Upper lobe of left lung (tissue), 6 donors: ENCODE measurements at places on chromosomes 3 and 15. TPM values are rescaled to one million over a fixed set of nuclear protein-coding genes. Genes with fewer than 3 reads are reported as not detected.

GRCh38 chr3:190709351-190709773 lies 153.1 kb downstream of the GMNC start:
- DNase-seq: no peak

TAMM41 gene
- 15.1 TPM for total RNA-seq

IGF2BP2 gene
- 11.4 TPM for total RNA-seq

DNA sequence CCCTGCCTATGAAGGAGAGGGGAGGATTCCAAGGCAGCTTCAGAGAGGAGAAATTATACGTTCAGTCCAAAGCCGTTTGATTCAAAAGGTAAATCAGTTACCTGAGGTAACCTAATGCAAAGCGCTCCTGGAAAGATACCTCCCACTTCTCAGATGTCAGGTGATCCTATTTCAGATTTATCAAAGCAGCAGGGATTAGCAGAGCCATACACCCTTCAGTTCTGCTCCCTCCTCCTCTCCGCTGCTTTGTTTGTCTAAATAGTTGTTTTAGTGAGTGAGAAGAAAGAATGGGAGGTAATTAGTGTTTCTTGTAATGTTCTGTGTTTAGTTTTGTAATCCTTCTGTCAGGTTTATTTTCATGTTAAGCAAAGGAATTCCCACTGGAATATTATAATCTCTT lies 81.1 kb downstream of the SOX14 start:
- DNase-seq: no peak

PLCB2 gene
- total RNA-seq: 87.7 TPM

EPHB1 gene
- total RNA-seq: not detected

IQCF2 gene
- total RNA-seq: not detected

PLSCR5 gene
- not detected for total RNA-seq

DNA sequence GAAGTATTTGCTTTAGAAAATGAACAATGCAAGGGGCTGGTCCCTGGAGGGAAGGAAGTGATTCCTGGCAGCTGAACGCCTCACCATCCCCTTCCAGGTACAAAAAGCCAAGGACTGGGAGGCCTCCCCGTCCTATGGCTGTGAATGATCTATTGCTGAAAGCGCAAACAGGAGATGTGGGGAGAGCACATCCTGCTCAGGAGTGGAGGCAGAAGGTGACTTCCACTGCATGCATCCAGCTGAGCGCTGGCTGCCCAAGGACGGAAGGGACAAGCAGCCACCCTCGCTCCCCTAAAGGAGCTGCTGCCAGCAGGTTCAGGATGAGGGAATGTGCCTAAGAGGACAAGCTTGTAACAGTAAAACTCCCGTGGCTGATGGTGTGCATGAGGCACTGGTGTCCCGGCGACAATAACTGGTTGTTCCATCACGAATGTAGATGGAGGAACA lies 41.4 kb downstream of the ABTB1 start:
- DNase-seq: no peak

DNA sequence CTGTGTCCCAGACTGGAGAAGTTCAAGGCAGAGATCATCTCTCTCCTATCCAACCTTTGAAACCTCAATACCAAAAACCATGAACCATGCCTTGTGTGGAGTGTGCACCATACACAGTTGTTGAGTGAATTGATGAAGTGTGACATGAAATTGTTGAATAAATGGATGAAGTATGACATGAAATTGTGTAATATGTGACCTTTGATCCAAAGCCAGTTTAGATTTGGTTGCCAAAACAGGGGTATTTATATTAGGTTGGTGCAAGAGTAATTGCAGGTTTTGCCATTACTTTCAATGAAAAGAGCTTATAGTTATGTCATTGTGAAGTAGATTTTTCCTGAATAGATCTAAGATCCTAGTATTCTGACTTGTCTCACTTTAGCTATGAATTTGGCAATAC lies 3.1 kb upstream of the MAGI1 start:
- no peak for DNase-seq

- DNase-seq: no peak
Observed at GRCh38 chr15:42144841-42145375, 11.5 kb downstream of the PLA2G4F start.

DNA sequence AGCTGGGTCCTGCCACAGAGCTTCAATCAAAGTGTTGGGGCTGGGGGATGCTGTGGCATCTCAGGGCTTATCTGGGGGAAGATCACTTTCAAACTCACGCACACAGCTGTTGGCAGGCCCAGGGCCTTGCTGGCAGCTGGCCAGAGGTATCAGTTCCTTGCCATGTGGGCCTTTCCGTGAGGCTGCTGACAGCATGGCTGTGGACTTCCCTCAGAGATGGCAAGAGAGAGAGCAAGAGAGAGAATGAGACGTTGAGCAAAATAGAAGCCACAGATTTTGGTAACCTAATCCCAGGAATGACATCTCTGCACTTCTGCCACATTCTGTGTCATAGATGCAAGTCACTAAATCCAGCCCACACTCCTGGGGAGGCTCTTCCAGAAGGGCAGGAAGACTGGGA lies 91.0 kb downstream of the TPRG1 start:
- DNase-seq: peak; percentile 15

ADAMTSL3 gene
- total RNA-seq: 10.9 TPM

CYP1A2 gene
- 0.15 TPM for total RNA-seq

DNA sequence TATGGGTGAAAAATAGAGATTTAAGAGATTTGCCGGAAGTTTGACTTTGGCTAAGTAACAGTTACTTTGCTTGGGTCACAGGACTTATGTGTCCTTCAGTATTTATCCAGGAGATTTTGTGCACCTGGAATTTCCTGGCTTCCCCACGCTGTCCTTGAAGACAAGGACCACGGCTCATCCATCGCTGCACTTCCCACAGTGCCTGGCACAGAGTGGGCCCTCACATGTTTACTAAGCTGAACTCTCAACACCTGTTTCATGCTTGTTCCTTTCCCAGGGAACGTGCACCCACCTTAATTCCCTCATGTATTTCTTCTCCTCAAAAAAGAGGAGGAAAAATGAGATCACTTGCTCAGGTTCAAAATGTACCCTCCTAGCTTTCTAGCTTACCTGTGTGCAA lies 32.0 kb downstream of the CA12 start:
- DNase-seq: no peak

VEPH1 gene
- total RNA-seq: 198 TPM

- DNase-seq: no peak
Observed at GRCh38 chr3:13561967-13562366, 13.0 kb downstream of the FBLN2 start.

DNA sequence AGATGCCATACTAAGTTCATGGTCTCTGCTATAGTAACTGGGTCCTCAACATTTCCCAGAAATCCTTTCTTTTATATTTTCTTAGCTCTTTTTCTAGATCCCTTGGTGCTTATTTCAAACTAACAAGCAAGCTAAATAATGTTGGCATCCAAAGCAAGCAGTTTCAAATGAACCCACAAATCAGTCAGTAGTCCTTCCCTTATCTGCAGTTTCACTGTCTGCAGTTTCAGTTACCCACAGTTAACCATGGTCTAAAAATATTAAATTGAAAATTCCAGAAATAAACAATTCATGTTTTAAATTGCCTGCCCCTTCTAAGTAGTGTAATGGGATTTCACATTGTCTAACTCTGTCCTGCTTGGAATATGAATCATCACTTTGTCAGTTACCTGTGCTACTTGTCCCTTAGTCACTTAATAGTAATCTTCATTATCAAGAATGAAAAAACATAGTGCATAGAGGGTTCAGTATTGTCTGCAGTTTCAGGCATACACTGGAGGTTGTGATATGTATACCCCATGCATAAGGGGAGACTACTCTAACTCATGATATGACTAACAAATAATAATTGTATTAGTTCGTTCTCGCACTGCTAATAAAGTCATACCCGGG lies 633.7 kb downstream of the MECOM start:
- no peak for DNase-seq

PP2D1 gene
- not detected for total RNA-seq

CSTA gene
- total RNA-seq: 10.3 TPM

- DNase-seq: no peak
Observed at GRCh38 chr15:43134157-43134635, 810 bp downstream of the TMEM62 start.

LSAMP gene
- total RNA-seq: 11.0 TPM

DNA sequence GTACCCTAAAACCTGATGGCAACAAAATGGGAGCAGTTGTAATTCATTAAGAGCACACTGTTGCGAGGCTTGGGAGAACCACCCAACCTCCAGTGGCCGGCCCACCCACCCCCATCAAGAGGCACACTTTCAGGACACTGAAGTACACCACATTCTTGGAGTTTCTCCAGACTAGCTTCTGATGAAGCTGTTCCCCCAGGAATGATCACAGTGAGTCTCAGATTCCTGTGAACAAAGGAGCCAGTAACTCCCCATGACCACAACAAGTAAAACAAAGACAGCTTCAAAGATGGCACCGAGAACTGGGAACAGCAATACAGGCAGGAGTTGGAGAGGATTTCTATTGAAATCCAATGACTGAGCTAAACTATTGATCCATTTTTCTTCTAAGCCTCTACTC lies 126.0 kb downstream of the ST8SIA2 start:
- DNase-seq: no peak

RPP25 gene
- total RNA-seq: 28.4 TPM

GRCh38 chr3:81545572-81545971 lies 215.9 kb downstream of the GBE1 start:
- DNase-seq: no peak

- DNase-seq: no peak
Observed at GRCh38 chr3:101829874-101830273, 19.4 kb upstream of the NFKBIZ start.

KNG1 gene
- total RNA-seq: 0.51 TPM

DNA sequence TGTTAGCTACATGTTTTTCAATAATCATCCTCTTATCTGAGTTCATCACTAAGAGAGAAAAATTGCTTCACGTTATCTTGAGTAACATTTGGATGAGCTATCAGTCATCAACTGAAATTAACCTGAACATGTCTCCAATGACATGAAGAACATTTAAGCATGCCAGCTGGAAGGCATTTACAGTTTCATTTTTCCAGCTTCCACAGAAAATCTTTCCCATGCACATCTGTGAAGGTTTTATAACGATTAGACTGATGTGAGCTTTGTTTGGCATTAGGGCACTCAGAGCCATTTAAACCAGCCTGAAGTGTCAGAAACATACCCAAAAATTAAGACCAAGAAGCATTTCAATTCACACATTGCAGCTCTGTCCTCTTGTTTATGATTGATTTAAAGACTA lies 235.8 kb upstream of the ARHGEF26 start:
- no peak for DNase-seq

EFCAB12 gene
- total RNA-seq: 10.5 TPM

TMEM108 gene
- total RNA-seq: 3.1 TPM

DNA sequence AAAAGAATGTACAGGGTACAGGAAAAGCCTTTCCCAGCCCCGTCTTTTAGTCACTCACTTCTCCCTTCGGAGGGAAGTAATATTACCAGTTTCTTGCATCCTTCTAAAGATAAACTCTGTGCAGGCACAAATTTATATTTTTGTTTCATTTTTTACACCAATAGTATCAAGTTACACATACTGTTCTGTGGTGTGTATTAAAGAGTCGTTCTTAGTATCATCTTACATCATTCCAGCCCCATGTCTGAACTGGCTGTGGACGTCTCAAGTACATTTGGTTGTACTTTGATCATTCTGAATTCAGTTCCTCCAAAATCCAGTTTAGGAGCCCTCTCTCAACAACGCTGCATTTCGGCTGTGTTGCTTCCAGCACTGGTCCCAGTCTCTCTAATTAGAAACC lies 68.7 kb downstream of the LMLN start:
- DNase-seq: no peak

DNA sequence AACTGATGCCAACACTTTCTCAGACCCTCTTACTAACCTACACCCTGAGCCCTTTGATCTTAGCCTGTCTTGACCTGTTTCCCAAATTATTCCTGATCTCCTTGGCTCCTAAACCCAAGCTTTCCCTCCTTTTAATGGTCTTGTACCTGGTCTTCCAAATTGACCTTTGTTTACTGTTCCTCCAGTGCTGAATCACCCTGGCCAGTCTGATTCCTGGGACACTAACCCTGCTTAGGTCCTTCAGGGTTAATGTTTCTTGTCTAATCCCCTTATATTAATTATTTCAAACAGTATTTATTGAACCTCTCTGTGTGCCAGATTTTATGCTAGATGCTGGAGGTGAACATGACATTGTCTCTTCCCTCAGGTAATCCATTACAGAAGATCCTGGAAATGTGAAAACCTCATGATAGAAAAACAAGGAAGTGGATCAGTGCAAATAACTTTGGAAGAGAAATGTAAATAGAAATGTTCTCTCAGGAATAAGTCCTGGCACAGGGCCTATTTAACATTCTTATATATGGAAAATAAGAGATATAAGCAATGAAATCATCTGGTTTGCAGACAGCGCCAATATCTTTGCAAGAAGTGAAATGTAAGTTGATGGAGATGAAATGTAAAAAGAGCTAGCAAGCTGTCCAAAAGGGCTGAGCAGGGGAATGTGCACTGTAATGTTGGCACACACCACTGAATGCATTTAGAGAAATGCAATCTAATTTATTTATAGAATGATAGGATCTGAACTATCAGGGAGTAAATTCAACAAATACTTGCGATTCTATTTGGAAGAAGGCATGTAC lies 20.7 kb downstream of the HGD start:
- DNase-seq: no peak

TUBGCP4 gene
- total RNA-seq: 18.5 TPM

- peak; percentile 98 for DNase-seq
Observed at GRCh38 chr3:58332575-58333188, at the start of gene PXK. Gene PXK (plus strand): TSS chr3:58332892. CDS start chr3:58332989, 97 bp downstream.

DNA sequence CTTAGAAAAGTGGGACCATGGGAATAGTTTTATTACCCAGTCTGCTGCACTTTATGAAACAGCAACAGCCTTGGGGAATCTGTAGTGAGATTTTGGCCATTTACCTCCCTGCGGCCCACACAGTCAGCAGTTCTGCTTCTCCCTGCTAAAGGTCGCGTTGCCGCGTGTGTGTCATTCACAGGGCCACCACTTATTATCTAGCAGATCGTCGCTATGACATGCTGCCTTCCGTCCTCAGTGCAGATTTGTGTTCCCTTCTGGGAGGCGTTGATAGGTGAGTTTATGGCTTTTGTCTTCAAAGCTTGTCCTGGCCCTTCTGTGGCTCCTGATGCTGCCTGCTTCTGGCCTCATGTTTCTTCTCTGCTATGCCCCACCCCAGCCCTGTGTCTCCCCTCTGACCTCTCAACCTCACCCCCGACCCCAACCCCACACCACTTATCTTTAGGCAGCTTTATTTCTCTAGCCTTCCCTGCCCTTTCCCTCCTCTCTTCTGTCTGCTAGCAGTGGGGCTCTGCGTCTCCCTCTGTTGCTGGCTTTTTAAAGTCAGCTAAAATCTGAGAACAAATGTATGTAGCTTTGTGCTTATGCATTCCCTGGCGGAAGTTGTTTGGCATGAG lies 30.1 kb downstream of the DIS3L start:
- no peak for DNase-seq

GRCh38 chr3:112376992-112377391 lies 44.0 kb downstream of the CD200 start:
- no peak for DNase-seq

DNA sequence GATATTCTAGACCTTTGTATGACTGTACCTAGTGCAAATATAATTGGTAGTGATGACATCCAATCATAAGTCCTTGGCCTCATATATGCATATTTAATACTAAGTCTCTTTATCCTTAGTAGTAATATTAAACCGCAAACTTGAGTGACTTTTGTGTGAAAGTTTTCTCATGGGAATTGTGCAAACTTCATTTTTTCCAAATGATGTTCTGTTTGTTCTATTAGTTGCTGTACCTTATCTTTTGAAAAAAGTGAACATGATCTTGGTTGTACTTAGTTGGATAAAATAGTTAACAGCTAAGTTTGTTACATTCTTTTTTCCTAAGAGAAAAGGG lies 43.2 kb downstream of the TMEM45A start:
- no peak for DNase-seq
